Fibroblast of mammary gland (primary cell): ENCODE measurements at places on chromosomes 2 and 18.

DNA sequence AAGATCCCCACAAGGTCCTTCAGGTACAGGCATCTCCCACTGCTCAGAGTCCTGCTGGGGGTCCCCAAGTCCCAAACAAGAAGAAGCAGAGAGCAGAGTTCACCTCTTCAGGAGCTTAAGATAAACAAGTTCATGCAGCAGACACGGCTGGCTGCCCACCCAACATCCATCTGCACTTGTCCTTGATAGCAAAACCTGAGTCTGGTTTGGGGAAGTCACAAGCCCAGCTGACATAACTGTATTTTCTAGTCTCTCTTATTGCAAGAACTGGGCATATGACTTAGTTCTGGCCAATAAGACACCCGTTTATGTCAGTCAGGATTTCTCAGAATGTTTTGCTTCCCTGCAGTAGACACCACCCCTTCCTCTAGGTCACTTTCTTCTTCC, 31.8 kb downstream of the AFF3 start:
- DNase-seq: no peak

GRCh38 chr2:103249462-103249861, 487.6 kb downstream of the TMEM182 start:
- DNase-seq: no peak

- no peak for DNase-seq
Observed at GRCh38 chr18:8776013-8776943, 70.9 kb downstream of the MTCL1 start.

- no peak for DNase-seq
Observed at GRCh38 chr2:240293557-240294461, 141.7 kb upstream of the GPC1 start.
